ENCODE measurements at places on chromosomes 16 and 17. TPM values are rescaled to one million over a fixed set of nuclear protein-coding genes. Genes with fewer than 3 reads are reported as not detected.

DNA sequence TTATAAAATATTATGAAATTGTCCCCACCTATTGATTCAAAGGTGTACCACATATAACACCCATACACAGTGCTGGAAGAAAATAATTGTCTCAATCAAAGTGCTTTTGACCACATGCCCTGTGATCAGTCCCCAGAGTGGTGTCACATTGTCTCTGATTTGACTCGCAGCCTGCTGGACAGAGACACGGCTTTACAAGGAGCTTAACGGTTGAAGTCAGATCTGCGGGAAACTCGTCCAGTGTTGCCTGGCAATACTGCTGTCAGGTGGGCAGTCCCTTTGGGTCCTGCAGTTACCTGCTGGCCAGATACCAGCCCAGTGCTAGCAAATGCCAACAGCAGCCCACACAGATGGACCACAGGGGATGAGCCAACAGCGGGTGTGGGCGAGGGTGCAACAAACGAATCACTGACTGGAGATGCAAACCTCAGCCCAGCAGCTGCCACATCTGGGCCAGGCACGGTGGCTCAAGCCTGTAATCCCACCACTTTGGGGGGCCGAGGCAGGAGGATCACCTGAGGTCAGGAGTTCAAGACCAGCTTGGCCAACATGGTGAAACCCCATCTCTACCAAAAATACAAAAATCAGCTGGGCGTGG, 26.2 kb upstream of the SSTR2 start:
- DNase-seq = no peak

DNA sequence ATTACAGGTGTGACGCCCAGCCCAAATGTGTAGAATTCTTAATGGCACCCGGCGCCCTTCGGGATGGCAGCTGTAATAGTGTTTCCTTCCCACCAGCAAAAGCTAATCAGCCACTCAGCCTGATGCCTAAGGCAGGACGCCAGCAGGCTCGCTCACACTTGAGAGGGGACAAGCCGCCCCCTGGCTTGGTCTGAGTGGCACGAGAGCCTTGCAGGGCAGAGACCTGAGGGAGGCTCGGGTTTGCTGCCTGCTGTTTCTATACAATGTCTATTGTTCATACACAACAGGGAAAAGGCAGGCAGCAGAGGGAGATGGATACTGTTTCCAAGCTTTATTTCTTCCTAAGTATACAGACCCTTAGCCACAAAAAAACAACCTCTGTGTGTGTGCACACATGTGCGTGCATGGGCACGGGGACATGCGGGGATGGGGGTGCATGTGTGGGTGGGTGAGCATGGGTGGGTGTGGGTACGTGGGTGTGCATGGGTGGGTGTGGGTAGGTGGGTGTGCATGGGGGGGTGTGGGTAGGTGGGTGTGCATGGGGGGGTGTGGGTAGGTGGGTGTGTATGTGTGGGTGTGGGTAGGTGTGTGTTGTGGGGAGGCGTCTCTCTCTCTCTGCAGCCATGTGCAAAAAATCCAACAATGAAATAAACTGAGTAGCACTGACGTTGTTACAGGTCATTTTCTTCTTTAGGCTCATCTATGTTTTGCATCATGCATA, 10.0 kb downstream of the SLC38A8 start:
- DNase-seq = no peak

DNA sequence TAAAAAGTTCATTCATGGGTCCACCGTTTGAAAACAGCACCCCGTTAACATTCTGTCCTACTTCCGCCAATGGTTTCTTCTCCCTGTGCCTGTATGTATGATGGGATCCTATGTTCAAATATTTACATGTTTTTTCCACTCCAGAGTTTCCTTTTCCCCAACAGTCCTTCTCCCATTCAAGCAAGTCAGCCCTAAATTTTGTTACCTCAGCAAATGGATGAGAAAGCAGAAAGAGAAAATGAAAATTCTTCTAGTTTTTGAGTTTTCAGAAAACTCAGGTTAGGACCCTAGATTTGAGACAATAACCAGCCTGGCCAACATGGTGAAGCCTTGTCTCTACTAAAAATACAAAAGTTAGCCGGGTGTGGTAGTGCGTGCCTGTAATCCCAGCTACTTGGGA, 3.5 kb upstream of the ERN2 start:
- no peak for DNase-seq

DNA sequence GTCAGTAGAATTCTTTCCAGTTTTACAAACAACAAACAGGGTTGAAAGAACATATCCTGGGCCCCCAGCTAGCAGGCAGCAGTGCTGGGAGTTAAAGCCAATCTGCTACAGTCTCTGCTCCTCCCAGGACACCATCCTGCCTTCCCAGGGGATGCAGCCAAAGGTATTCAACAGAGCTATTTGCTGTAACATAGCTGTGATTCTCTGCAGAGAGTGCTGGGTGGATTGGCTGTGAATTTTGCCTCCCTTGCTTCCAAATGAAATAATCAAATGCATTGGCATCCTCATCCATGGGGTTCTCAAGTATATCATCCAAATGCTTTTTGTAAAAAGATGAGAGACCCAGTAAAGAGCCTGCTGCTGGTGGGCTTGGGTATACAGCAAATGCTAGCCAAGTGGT, 124.3 kb downstream of the NPIPB5 start:
- DNase-seq = no peak

DNA sequence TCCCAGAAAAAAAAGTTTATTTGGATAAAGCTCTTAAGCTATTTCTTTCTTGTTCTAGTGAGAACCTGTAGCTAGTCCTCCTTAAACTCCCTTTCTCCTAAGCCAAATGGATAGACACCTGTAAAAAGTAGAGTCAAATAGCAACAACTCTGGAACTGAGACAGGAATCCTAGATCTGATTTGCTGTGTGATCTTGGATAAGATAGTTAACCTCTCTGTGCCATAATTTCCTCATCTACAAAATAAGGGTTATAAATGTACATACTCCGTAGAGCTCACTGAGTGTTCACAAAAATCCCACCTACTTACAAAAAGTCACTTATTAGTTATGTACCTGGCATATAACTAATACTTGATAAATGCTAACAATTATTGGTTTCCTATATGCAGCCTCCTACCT, 270.3 kb downstream of the ABCC12 start:
- DNase-seq = no peak

DNA sequence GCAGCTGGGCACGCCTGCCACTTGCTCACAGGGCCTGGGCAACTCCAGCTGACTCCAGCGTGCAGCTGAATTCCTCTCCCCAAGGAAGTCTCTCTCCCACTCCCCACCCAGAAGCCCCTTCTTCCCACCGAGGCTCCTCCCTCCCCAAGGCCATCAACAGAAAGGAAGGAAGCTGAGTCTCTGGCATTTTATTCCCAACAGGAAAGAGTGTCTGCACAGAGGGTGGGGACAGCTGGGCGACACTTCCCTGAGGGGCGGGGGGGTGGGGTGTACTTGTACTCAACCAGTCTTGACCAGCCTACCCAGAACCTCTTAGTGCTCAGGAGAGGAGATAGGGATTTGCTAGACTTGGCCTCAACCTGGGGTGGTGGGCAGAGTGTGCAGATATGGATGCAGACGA, at the start of gene EXOC3L1:
EXOC3L1 (minus strand) TSS at position 96 of the 400 bp plus-strand sequence. CDS start 460 bp downstream, outside the sequence.
- no peak for DNase-seq

WNT9B gene
- 9.6 TPM for polyA plus RNA-seq
